Thoracic aorta (tissue), 2 donors: ENCODE measurements at places on chromosomes 3 and 15.

- no peak for DNase-seq
These were observed 16.1 kb upstream of the DCBLD2 start for GRCh38 chr3:98917608-98918007.

DNA sequence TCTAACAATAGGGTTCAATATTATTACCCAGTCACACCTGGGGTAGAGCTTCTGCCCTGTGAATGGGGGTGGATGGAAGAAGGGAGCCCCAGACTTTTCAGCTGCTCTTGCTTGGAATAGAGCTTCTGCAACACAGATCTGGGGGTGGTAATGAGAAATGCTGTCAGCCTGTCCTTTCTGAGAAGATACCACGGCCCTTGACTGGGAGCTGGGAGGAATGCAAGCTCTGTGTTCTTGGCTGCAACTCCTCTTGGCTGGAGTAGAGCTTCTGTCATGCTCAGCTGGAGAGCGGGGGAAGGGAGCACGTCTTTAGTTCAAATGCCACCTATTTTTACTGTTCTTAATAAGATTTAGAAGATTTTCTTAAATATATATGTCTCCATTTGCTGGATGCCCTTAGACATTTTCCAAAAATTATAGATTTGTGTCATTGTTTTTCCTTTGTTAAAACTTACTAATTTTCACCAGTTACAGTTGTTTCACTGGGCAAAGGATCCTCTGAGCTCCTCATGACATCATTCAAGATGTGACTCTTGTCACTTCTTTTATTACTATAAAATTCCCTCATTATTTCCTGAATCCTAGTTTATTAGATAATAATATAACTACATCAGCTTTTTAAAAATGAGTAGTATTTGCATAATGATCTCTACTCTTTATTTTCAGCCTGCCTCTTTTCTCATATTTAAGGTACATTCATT is 180.0 kb upstream of the TGFBR2 start:
- DNase-seq = no peak

DNA sequence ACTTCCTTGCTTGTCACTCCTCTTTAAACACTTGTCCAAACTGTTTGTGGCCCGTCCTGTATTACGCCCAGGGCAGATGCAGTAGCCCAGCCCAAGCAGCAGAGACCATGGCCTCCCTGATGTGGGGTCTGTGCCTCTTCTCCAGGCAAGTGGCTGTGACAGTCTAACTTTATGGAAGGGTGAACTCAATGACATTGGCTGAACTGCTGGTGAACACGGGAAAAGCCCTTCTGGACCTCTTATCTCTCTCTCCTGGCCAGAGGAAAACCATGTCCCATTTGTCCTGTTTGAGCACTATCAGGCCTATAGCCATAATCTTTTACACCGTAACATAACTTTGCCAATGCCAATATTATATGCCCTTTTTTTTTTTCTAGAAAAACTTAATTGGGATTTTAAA is 67.6 kb downstream of the SMAD3 start:
- no peak for DNase-seq

- no peak for DNase-seq
These were observed 30.5 kb upstream of the BLM start for GRCh38 chr15:90686435-90687218.

DNA sequence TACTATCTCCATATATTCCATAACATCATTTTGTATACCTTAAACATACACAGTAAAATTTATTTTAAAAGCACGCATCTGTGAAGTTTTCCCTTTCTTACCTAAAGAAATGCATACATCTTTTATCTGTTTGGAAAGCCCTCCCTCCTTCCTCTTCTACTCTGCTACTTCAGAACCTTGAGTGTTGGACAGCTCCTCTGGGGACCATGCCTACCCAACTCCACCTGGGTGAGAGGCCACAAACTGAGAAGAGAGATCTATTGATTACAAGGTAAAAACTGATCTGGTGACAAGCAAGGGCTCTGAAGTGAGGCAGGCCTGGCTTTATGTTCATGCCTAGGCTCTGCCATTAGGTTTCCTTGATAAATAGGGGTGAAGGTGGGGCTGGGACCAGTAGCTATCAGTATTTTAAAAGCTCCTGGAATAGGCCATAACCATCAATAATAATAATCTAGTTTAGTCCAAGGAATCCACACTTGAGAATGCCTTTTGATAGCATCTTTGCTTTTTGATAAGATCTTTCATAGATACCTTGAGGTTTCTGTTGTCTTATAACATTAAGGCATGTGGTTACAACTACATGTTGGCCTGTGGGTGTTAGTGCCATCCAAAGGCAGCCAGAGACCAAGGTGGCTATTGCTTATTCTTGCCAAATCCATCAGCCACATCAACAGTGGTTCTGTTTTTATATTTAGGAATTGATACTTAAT is 148.8 kb downstream of the KCNMB2 start:
- no peak for DNase-seq

GRCh38 chr15:55627730-55628368 is 39.7 kb upstream of the PYGO1 start:
- DNase-seq = no peak

DNA sequence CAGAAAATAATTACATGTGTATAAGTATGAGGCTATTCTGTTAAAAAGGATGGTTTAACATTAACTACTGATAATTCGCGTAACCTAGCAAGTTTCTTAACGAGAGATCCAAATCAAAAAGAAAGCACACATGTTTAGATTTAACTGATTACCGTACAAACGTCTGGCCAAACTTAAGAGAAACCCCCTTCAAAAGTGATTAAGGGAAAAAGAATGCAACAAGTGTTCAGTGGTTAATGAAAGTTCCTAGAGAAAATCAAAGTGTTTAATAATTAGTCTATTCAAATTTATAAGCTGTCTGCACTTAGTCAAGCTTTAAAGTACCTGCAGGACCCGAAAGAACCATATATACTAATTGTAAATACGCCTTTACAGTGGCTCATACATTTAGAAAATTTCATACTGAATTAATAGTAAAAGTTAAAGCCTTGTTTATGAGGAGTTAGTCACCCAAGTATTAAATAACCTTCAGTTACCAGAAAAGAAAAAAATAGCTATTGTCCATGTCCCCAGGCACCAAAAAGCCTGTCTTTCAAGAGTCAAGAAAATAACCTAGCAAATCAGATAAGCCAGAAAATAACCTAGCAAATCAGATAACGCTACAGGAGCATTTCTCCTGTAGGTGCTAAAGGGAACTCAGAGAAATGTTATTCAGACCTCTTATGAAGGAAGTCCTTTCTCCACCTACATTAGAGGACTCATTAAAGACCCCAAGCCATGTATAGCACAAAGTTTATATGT is 34.6 kb downstream of the ZNF589 start:
- no peak for DNase-seq

- no peak for DNase-seq
These were observed 17.8 kb upstream of the ZFYVE19 start for GRCh38 chr15:40789119-40789518.

- DNase-seq = no peak
These were observed 140.9 kb upstream of the TP63 start for GRCh38 chr3:189490337-189490736.

DNA sequence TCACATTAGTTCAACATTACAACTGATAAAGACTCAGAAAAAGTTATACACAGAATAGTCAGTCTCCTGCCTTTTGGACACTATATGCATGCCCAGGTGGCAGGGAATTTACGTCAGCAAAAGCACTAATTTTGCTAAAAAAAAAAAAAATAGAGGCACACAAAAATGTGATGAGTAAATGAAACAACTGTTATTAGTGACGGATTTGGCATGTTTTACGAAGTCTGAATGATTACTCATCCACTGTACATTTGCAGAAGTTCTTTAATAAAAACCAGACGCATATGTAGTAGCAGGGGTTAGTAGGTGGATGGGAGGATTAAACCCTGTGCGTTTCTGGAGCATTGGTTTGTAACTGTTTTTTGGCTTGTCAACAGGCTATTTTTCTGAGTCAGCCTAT is 99.0 kb downstream of the MITF start:
- DNase-seq = no peak
